ENCODE measurements at places on chromosomes 6 and 20.

GRCh38 chr20:40683894-40684268 is 5.2 kb downstream of the MAFB start:
- peak; percentile 40 for DNase-seq

- no peak for DNase-seq
Observed at GRCh38 chr6:70315079-70315751, 12.3 kb upstream of the COL9A1 start.

- peak; percentile 78 for DNase-seq
Observed at GRCh38 chr6:131914967-131915751, 36.0 kb downstream of the CCN2 start.

GRCh38 chr20:58359441-58359840 is 29.6 kb upstream of the VAPB start:
- no peak for DNase-seq

DNA sequence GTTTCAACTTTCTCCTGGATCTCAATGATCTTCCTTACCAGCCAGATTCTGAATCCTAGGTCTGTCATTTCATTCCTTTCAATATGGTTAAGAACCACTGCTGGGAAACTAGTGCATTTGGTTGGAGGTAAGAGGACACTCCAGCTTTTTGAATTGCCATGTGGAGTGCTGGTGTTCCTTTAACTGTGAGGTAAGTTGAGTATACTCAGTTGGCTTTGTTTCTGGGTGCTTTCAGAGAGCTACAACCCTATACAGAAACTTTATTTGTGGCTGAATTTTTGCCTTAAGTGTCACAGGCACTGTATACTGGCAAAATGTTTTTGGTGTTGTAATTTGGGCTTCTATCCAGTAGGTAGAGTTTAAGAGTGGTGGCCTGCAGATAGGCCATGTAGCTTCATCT is 175.8 kb downstream of the TBC1D32 start:
- no peak for DNase-seq

- no peak for DNase-seq
Observed at GRCh38 chr6:154909311-154909710, 85.8 kb upstream of the TIAM2 start.

- DNase-seq, result peak; percentile 39
Observed at GRCh38 chr6:112595841-112596240, 248.7 kb downstream of the RFPL4B start.

- DNase-seq, result no peak
Observed at GRCh38 chr20:15705975-15706374, 867.3 kb downstream of the KIF16B start.

GRCh38 chr6:12034837-12035236 is 22.7 kb downstream of the HIVEP1 start:
- no peak for DNase-seq

GRCh38 chr20:33793011-33793931 is 17.9 kb upstream of the CHMP4B start:
- DNase-seq, result peak; percentile 29

DNA sequence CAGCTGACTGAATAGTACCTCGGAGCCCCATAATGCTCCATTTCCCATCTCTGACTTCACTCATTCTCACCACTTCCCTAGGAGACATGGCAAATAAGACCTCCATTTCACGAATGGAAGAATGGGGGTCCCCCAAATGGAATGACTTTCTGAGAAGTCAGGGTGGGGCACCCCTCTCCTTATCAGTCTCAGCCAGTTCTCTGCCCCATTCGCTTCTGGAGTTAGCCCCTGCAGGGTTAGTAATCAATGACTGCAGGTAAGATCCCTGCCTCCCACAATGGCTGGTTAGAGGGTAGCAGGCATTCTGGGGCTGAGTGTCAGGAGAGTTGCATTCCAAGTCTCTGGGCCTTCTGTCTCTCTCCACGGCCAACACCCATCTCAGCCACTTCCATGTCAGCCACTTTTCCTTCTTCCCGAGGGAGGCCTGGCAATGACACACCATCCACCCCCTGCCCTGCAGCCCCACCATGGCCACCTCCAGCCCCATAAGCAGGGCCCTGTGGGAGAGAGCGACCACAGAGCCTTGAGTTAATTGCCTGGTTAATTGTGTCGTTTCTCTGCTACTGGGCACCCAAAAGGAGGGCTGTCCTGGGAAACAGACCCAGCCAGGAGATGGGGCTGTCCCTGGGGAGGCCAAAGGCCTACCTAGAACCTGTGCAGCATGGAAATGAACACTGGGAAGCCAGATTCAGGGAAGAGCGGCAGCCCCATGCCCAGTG is 13.4 kb downstream of the CCDC167 start:
- no peak for DNase-seq

GRCh38 chr6:44000164-44000842 is 126.9 kb downstream of the MRPL14 start:
- no peak for DNase-seq

GRCh38 chr20:38286586-38287531 is 17.1 kb upstream of the BPI start:
- no peak for DNase-seq

GRCh38 chr6:152734630-152735029 is 16.0 kb upstream of the VIP start:
- peak; percentile 4 for DNase-seq

GRCh38 chr20:45449528-45449927 is 20.0 kb upstream of the WFDC2 start:
- DNase-seq, result no peak

DNA sequence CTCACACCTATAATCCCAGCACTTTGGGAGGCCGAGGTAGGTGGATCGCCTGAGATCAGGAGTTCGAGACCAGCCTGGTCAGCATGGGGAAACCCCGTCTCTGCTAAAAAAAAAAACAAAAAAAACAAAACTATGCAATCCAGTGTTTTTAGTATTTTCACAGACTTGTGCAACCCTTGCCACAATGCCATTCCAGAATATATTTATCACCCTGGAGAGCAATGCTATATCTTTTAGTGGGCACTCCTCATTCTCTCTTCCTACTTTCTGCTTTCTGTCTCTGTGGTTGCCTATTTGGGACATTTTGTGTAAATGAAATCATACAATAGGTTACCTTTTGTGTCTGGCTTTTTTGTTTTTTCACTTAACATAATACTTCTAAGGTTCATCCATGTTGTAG is 39.1 kb upstream of the MROH8 start:
- DNase-seq, result no peak

DNA sequence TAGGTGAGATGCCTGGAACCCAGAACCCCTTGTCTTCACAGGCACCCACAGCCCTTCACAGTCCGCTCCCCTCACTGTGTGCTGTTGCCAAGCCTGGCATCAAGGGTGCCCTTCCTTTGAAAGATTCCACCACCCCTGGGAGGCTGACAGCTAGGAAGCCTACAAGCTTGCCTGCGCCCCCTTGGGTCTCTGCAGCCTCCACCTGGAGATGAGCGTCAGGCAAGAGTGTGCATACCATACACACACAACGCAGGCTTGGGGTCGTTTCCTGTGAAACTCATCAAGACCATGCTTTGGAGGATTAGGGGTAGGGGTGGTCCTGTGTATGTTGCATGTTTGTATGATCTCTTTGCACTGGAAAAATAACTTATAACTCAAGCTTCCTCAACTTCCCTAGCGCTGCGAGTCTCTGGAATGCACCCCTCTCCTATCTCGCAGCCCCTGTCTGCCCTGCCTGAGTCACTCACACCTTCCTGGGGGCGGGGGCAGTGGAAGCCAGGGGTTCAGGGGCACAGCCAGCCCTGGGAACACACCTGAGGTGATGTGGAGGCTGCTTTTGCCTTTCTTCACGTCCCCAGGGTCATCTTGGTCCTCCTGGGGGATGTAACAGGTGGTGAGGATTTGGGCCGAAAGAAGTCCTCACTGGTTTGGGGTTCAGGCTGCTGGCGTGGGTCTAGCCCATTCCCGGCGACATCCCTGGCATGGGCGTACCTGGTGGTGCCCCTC is 67.2 kb downstream of the SSR1 start:
- DNase-seq, result no peak

- DNase-seq, result no peak
Observed at GRCh38 chr6:106495014-106495413, 134.3 kb downstream of the RTN4IP1 start.

- peak; percentile 98 for DNase-seq
Observed at GRCh38 chr20:49915380-49916145, at the start of gene SPATA2. TSS of gene SPATA2 (minus strand) at chr20:49915529. CDS start at chr20:49908490, 7,039 bp downstream.

- DNase-seq, result no peak
Observed at GRCh38 chr6:1945235-1945832, 300.1 kb downstream of the GMDS start.

DNA sequence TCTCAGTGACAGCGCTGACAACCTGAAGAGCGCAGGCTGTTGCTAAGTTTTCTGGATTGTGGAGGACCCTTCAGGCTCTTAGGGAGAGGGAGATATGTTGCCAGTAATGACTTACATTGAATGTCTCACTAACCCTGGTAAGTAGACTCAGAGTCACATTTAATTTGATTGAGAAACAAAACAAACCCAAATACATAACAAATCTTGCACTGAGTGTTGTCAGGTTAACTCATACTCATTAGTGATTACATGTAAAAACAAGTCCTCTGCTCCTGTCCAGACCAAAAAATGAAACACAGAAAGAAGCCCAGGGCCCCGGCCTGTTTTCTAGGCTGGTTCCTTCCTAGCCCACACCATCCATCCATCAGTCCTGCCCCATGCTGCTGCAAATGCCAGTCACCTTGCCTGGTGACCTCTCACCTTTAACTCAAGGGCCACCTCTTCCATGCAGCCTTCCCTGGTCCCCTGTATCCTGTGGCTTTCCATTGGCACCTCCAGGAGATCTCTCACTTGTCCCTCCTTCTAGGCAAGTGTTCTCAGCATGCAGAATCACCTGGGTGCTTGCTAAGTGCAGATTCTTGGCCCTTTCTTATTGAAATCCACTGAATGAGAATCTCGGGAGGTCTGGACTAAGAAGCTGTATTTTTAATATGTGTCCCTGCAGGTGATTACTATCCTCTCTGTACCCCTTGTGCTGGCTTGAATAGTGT is 34.7 kb upstream of the ERVFRD-1 start:
- DNase-seq, result no peak

- DNase-seq, result no peak
Observed at GRCh38 chr20:6680441-6680840, 87.0 kb upstream of the BMP2 start.

GRCh38 chr6:42093582-42094329 is 43.4 kb downstream of the TAF8 start:
- DNase-seq, result peak; percentile 42

DNA sequence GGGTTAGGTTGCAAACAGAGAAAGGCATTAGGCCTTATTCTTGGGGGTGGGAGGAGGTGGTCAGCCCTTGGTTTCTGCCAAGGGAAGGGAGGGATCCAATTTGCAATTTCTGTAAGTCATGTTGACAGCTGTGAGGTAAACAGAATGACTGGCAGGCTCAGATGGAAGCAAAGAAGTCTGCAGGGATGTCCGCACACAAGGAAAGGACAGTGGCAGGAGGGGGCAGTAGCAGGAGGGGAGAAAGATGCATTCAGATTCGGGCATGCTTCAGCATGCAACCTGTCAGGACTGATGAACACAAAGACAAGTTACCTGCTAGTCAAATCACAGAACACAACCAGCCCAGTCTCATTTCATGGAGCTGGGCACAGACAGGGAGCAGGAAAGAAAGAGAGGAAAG is 217.9 kb upstream of the FOXA2 start:
- DNase-seq, result no peak

- peak; percentile 18 for DNase-seq
Observed at GRCh38 chr6:39003072-39003471, 45.5 kb upstream of the GLP1R start.

DNA sequence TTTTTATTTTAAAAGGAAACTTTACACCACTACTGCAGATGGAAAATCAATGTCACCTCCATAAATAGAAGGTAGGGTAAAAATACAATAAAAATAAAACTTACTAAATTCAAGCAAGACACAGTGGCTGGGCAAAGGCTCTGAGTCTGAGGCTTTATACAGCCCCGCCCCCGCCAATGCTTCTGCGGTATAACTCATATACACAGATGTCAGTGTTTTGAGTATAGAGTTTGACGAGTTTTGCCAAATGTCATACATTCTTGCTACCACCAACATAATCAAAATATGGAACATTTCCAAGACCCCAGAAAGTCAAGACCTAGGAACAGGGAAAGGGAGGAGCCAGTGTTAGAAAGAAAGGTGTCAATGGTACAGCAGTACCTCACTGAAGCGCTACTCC is 12.8 kb downstream of the NFATC2 start:
- DNase-seq, result no peak

GRCh38 chr6:36386495-36387439 is 702 bp downstream of the ETV7 start:
- peak; percentile 79 for DNase-seq

DNA sequence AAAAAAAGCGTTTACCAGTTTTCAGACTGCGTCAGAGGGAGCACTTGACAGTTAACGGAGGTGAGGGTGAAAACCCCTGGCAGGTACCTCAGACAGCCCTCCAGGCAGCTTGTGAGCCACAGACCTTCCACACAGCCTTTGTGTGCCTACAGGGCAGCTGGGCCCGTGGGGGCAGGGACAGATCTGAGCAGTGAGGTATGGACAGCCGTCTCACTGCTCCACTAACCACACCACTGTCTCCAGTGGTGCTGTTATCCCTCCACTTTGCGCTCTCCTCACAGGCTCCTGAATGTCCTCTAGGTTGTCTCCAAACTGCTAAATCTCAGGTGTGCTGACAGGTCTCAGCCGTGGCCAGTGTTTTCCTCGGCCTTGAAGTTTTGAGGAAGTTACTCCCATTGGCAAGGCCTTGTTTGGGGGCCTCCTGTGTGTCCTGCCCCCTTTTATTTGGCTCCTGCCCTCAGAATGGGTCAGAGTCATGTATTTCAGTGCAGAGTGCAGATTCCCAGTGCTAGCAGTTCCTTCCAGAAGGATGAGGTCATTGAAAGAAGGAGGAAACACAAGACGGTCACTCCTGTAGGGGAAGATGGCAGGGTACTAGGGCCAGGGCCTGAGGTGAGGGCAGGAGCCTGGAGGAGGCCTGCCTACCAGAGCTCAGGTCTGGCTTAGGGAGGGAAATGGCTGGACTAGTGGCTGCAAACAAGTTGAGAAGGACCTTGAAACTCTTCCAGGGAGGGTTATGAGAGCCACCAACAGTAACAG is 11.8 kb downstream of the GFRA4 start:
- DNase-seq, result no peak

DNA sequence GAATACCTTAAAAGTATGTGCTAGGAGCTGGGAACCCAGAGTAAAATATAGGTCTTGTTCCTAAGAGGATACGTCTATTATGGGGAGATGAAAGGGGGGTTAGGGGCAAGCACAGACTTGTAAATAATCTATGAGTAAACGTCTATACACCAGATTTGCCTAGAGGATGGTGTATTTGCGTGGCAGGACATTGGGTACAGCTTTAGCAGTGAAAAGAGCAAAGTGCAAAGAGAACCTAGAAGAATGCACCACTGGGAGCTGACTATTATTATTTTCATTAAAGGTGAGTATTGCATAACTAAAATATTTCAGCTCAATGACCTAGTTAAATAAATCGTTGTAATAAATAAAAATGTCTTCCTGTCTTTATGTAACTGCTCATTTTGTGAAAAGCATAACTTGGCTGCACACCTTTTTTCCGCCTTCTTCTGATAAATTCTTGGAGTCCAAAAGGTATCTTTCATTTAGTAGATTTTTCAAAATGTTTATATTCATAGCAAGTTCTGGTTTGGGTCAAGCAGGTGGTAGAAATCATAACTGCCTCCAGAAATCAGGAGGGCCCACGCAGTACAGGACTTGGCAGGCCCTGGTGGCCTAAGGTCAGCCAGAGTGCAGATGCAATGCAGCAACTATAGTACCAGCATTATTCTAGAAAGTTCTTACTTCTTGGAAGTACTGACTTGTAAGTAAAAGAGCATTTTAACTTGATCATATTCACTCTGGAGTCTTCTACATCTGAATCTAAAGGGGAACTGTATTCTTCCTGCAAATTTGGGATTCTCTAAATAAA is 357.2 kb downstream of the PLCB1 start:
- no peak for DNase-seq
